Fibroblast of mammary gland (primary cell): ENCODE measurements at places on chromosomes 3 and 15.

GRCh38 chr15:78276064-78276943 is 11.9 kb downstream of the DNAJA4 start:
- no peak for DNase-seq

- DNase-seq = no peak
Measured at GRCh38 chr3:113143353-113143752, 68.0 kb upstream of the BOC start.

DNA sequence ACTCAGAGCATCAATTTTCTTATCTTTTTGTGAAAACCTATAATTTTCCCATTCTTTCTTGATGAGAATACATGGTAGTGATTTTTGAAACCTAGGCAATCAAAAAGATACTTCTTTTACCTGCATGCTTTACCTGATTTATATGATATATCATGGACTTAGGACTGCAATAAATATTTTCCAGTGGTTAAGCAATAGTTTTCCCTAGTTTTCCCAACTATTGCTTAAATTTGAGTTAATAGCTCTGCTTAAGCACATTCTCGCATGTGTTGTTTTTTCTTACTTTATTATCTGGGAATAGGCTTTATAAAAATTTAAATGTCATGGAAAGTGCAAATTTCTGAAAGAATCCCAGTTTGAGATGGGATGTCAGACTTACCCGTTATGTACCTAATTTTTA is 465.1 kb upstream of the BCHE start:
- DNase-seq = no peak

DNA sequence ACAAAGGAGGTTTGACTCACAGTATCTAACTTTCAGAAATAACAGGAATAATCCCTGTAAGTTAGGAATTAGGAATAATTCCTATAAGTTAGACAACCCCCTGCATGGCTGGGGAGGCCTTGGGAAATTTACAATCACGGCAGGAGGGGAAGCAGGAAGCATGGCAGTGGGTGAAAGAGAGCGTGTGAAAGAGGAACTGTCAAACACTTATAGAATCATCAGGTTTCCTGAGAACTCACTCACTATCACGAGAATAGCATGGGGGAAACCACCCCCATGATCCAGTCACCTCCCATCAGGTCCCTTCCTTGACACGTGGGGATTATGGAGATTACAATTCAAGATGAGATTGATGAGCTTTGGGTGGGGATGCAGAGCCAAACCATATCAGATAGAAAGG is 385.5 kb downstream of the IL20RB start:
- DNase-seq = no peak

GRCh38 chr3:117565777-117566176 is 856.2 kb downstream of the TUSC7 start:
- no peak for DNase-seq

DNA sequence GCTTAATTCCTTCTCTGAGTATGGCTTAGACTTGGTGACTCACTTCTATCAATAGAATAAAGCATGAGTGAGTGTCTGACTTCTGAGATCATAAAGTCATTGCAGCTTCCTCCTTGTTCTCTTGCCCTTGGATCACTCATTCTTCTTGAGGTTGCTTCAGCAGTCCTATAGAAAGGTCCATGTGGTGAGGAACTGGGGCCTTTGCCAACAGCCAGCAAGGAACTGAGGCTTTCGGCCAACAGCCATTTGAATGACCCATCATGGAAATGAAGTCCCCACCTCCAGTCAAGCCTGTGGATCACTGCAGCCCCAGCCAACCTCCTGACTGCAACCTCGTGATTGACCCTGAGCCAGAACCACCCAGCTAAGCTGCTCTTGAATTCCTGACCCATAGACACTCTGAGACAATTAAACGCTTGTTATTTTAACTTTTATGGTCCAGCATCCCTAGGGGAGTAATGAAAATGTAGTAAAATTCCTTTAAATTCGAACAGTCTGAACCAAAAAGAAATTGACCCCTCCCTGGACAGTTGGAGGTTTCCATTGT is 84.5 kb downstream of the WDR76 start:
- peak; percentile 99 for DNase-seq

DNA sequence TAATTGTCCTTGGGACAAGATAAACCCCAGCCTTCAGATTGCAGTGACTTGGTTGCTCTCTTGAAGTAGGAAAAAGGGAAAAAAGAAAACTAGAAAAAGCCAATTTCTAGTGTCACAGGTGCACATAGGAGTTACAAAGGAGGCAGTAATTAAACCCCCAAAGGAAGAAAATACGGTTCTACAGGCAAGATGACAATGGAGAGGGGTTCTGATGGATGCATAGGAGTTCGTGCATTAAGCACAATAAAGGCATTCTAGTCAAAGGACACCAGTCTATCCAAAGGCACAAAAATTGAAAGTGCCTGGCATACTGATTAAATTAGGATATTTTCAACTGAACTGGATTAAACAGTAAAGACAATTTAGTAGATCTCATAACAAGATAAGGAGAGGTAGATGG is 31.6 kb upstream of the MTMR14 start:
- no peak for DNase-seq

GRCh38 chr15:26129852-26130251 is 266.7 kb upstream of the ATP10A start:
- DNase-seq = no peak

GRCh38 chr3:4207672-4208071 is 95.5 kb upstream of the SETMAR start:
- no peak for DNase-seq

DNA sequence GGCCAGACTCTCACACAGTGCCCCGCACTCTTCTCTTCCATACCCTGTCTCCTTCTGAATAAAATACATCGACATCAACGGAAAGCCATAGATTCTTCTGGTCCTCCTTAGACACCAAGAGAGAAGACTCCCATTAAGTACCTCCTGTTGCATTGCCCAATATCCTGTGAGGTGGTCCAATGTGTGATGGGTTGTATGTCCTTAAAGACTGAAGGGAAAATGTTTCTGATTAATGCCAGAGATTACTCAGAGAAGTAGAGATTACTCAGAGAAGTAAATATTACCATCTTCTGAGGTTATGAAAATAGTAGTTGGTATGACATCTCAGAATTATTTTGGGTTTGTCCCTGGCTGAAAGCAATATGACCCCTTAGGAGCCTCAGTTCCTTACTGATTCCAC is 60.8 kb upstream of the GALNT15 start:
- DNase-seq = peak; percentile 99

DNA sequence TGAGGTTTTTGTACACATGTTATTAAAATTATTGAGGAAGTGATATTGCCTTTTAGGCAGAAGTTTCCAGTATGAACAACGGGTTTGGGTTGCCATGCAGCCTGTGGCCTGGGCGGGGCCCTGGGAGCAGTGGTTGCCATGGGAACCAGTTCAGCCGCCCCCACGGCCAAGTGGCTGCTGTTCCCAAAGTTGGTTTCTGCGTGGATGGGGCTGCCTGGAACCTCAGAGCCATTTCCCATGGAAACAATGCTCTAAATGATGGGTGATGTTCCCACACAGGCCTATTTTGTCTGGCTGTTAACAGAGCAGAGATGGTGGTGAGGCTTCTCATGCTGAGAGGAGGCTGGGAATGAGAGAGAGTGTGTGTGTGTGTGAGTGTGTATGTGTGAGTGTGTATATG is 19.5 kb downstream of the MRAS start:
- DNase-seq = peak; percentile 35
